ENCODE measurements at places on chromosomes 16 and 17.

DNA sequence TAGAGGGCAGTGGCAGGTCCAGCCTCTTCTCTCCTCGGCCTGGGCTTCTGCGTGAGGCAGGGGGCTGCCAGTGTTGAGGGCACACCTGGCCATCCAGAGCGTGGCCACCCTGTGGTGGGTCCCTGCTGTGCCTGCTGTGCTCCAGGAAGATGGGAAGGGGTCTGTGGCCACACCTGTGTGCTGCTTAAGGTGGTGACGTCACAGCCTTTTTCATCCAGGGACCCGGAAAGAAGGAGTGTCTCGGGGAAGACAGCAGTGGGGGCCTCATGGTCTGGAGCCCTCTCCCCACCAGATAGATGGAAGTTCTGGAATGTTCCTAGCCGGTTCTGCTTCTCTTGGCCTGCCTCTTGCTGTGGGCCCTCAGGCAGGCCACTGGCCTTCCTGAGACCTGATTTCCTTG, 36.5 kb downstream of the ACTG1 start:
- DNase-seq = no peak

- no peak for DNase-seq
Observed at GRCh38 chr16:1217526-1217925, 7.5 kb downstream of the TPSG1 start.

GRCh38 chr17:48961516-48962233, 6.7 kb downstream of the GIP start:
- DNase-seq = no peak

DNA sequence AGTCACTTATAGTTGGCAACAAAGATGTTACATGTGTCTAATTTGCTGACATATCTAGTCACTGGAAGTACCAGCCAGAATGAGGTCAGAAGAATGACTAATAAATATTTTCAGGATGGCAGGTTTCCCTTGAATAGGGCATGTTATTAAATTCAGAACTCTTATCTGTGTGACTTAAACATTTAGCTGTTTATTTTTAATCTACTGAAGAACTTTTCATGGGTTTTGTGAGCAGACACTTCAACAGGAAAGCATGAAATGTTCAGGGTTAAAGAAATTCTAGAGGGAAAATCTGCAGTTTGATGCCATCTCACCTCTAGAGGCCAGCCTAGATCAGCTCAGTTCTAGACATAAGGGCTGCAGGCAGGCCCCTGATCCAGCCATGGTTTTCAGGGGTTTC, 13.2 kb downstream of the JPT2 start:
- DNase-seq = no peak

GRCh38 chr16:65178151-65178550, 56.3 kb upstream of the CDH11 start:
- no peak for DNase-seq

DNA sequence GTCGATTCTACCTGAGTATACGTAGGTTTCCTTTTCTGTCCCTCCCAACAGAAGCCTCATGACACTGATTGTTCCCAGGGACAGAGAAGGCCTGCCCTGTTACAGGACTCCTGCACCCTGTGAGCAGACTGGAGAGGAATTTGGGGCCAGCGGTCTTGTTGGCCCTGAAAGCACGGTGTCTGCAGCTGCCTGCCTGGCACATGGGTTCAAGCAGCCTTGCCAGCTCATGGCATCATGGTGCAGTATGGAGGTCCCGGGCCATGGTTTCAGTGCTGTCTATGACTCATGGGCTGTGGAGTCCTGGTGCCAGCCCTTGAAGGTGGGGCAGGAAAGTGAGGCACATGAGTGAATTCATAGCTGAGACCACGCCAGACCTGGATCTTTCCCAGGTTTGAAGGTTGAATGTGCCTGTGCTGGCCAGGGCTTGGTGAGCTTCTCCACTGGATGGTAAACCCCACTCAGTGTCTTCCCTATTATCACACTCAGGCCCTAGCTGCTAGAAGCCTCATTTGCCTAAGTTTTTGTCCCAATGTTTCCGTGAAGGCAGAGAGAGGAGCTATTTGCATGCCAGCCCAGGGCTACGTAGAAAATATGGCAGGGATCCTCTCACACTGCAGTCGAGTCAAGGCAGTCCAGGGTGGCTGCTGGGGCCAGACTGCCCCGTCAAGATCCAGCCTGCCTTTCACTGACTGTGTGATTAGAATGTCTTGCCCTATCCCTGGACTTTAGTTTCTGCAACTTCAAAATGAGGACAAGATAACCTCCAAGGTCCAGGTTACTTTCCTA, 277.2 kb upstream of the CCL2 start:
- DNase-seq = no peak

DNA sequence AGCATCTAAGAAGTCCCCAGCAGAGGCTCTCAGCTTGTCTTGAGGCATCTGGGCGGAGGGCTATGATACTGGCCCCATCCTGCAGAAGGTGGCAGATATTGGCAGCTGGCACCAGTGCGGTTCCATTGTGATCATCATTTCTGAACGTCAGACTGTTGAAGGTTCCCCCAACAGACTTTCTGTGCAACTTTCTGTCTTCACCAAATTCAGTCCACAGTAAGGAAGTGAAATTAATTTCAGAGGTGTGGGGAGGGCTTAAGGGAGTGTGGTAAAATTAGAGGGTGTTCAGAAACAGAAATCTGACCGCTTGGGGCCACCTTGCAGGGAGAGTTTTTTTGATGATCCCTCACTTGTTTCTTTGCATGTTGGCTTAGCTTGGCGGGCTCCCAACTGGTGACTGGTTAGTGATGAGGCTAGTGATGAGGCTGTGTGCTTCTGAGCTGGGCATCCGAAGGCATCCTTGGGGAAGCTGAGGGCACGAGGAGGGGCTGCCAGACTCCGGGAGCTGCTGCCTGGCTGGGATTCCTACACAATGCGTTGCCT, at the start of gene CIITA:
TSS of gene CIITA (plus strand) at position 404 of the 543 bp plus-strand sequence. CDS start at position 533, 129 bp downstream.
- no peak for DNase-seq

DNA sequence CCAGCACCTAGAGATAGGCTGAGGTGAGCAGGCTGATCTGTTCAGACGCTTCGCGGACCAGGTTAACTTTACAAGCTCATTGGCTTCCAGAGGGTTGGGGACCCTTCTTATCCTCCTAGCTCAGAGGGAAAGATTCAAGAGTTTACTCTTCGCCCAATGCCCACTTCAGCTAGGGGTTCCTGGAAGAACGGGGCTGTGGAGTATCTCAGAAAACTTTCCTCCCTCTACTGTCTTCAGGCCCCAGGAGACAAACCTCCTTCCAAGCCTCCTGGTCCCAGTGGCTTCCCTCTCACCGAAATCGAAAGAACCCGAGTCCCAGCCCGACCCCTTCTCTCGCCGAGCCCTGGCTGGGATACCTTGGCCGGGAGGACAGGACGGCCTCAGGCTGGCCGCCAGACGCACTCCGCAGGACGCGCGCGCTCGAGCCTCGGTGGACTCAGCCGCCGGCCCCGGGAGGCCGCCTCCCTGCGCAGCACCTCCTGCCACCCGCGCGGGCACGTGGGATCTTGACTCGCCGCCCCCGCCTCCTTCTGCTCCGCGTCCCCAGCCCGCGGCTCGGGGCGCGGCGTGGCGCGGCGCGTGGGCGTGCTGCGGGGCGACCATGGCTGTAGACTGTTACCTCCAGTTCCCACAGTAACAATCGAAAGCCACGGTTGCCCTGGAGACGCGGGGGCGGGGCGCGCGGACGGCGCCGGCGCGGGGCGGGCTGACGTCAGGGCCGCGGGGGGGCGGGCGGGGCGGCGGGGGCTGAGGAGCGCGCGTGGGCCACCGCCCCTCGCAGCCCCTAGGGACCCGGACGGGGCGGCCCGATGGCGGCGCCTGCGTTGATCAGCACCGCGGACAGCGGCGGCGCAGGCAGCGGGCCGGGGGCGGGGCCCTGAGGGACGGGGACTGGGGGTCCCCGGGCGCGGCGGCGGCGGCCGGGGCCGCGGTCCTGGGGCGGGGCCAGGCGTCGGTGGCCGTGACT, 5.3 kb upstream of the HIC1 start:
- DNase-seq = peak; percentile 59

GRCh38 chr16:89357055-89357816, 133.1 kb downstream of the ANKRD11 start:
- no peak for DNase-seq

DNA sequence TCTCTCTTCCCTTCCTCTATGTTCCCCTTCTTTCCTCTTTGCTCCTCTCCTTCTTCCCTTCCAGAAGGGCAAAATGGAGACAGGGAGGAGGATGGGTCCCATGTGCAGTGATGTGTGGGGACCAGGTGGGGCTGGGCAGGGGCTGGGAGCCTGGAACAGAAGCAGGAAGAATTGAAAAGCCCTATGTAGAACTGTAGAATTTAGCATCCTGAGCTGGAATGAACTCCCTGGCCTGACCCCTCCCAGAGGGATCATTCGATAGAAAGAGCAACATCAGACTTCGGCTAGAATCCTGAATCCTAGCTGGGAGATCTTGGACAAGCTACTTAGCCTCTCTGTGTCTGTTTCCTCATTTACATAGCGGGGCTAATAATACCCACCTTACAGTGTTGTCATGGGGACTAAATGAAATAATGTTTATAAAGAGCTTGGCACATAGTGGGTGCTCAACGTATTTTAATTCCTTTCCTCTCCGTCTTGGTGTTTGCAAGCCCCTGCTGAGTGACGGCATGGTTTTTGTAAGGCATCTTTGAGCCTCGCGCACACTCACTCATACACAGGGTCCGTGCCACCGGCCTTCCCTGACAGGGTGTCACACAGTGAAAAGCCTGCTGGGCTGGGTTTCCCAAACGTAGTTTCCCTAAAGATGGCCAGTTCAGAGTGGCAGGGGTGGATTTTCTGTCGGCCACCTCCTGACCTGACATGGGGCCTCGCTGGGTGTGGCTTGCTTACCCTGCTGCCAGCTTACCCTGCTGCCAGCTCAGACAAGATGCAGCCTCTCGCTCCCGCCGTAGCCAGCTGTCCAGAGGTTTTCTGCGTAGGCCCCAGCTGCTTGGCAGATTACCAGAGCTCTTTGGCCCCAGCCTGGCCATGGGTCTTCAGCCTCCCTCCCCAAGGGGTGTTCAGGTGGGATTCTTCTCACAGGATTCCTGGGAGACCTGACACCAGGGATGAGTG, 6.1 kb upstream of the ARHGAP23 start:
- no peak for DNase-seq

GRCh38 chr17:20300436-20300934, 166.9 kb downstream of the LGALS9B start:
- DNase-seq = no peak

DNA sequence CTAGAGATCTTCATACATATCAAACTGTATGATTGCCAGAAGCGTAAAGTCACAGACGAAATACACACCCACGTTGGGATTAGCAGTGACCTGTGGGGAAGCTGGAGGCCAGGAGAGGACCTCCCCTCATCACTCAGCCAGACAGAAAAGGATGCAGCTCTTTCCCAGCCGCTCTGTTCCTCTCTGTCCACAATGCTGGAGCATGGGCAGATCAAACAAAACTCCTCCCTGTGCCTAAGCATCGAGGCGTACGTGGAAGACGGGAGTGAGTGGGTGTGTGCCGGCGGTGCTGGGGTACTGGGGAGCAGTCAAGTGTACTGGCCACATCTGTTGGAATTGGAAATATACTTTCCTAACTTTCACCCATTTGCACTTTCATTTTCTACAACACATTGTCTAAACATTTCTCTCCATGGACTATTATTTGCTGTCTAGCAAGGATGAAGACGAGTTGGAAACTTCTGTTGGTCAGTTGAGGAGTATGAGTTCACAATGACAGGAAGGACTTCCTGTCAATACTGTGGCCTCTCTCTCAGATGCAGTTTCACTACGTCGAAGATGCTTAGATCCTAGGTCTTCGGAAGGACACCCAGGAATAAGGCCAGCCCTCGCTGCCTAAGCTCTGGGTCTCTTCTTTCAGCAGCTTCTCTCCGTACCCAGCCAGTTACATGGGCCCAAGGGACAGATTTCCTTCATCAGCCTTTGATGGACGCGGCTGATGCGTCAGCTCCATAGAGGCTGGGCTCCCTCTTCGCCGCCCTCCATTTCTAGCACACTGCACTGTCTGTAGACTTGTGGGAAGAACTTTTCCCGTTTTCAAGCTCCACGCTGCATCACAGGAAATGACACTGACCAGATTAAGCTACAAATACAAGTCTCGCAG, 30.6 kb upstream of the ENDOV start:
- DNase-seq = no peak

GRCh38 chr17:80596760-80597608, 52.3 kb downstream of the RPTOR start:
- no peak for DNase-seq

- DNase-seq = no peak
Observed at GRCh38 chr17:66302761-66303626, 581 bp downstream of the PRKCA start.

- DNase-seq = no peak
Observed at GRCh38 chr16:31242206-31242605, 17.6 kb upstream of the ITGAM start.

DNA sequence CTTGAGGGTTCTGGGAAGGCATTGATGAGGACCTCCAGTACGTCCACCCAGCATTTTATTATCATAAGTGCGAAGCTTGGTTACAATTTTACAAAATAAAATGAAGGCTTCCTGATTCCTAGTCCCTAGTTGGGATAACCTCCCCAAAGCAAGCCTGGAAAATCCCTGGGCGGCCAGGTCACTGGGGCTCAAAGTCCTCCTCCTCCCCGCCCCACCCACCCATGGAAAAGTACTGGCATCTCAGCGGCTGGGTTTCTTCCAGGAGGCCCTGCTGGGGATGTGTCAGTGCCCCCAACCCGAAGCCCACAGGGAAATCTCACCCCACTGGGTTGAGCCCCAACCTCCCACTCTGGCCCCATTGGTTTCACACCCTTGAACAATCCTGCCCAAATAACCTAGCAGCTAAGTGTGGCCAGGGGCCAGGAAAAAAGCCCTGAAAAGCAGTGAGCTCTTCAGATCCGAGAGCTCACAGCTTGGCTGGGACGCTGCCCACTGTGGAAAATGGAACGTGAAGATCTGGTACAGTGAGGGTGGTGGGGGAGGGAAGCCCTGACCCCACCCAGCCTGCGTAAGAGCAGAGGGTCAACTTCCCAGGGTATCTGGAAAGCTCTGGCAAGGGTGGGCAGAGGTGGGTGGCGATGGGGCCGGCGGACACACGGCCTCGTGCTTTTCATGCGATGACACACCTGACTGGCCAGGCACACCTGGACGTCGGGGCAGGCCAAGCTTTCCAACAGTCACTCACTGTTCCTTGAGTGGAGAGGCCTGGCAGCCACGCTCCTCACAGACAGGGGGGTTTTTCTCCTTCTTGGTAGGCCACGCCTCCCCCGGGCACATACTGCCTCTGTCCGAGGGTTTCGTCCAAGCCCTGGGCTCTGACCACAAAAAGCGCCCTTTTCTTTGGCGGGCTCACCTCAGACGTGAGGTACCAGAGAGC, 324.5 kb downstream of the SOX9 start:
- no peak for DNase-seq

DNA sequence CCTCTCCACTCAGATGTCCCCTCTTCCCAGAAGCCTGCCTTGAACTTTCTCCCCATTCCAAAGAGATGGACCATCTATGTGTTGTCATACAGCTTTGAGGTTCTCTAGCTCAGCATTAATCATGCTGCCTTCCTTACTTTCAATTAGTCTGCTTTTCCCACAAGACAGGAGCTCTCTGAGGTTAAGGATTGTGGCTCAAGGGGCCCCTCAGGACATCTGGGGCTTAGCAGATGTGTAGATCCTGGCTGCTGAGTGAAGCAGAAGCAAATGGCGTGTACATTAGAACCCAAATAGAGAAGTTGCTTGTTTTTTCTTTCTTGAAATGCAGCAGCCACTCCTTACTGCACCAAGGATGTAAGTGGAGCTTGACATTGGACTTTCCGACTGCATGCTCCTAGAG, 330.5 kb upstream of the TNRC6C start:
- no peak for DNase-seq

- DNase-seq = no peak
Observed at GRCh38 chr16:79612207-79612606, 11.7 kb upstream of the MAF start.

GRCh38 chr16:27219161-27219560, 15.8 kb downstream of the KDM8 start:
- DNase-seq = no peak

Measured in NCI-H748 treated with DMSO at 0.1 percent for 48 hours (cell line).